Activated CD4-positive, alpha-beta T cell treated with anti-CD3 and anti-CD28 coated beads, Interleukin-2, amount 10 ng/mL, durations not matched to agents 7 days and 5 days (primary cell): ENCODE measurements at places on chromosomes 11 and 22.

- DNase-seq: peak; percentile 75
Observed at GRCh38 chr22:20243537-20244249, 24.4 kb downstream of the RTN4R start.

DNA sequence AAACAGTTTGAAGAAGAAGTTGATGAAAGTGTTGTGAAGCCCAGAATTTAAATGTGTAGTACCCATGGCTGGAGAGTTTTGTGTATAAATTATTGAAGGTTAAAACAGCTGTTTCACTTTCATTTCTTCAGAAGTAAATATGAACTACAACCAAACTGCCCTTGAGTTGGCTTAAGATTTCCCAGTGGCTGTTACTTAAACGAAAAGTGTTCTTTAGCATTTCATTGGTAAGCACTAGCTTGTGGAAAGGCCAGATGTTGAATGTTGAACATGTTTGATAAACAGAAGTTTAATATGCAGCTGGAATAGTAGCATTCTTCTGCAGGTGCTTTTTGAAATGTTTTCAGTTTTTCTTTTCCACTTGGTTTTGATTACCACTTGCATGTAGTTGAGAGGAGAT, 83.2 kb upstream of the TNRC6B start:
- DNase-seq: no peak

- DNase-seq: no peak
Observed at GRCh38 chr11:74147199-74147929, 23.4 kb downstream of the C2CD3 start.

DNA sequence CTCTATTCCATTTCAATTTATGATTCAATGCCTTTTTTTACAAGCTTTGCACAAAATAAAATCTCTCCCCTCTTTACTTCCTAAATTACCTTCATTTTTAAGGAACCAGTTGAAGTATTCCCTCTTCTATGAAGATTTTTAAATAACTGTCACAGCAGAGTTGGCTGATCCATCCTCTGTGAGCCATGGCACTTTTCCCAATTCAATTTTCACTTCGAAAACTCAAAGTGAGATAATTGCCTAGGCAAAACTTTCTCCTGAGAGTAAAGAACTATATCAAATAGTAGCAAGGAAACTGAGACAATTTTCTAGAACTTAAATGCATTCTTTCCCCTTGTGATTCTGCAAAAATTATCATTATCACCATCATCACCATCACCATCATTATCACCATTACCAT, 259.9 kb upstream of the ARHGAP20 start:
- DNase-seq: no peak

- no peak for DNase-seq
Observed at GRCh38 chr22:40368016-40368415, 2.4 kb upstream of the SGSM3 start.

DNA sequence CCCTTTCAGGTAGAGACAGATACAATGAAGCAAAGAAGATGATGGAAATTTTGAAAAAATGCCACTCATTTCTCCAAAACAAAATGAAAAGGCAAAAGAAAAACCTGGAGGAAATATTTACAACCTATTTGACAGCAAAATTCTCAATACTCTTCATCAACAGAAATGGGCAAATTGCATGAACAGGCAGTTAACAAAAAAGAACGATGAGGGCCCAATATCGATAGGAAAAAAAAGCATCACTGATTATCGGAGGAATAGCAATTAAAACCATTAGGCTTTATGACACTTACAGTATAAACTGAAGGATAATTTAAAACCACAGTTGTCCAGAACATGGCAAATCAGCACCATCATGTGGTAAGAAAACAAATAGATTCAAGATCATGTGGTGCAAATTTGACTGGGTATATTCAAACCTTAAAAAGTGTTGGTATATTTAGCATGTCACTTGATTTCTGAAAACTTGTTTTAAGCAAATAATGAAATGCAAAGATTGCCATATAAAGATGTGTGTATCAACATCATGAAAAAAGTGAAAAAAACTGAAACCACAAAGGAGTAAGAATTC, 222.9 kb downstream of the BRD1 start:
- no peak for DNase-seq

GRCh38 chr11:24357620-24358410, 139.0 kb upstream of the LUZP2 start:
- no peak for DNase-seq

GRCh38 chr11:132587716-132588115, 944.6 kb downstream of the OPCML start:
- no peak for DNase-seq

GRCh38 chr11:45646275-45646927, 19.0 kb downstream of the CHST1 start:
- DNase-seq: no peak

DNA sequence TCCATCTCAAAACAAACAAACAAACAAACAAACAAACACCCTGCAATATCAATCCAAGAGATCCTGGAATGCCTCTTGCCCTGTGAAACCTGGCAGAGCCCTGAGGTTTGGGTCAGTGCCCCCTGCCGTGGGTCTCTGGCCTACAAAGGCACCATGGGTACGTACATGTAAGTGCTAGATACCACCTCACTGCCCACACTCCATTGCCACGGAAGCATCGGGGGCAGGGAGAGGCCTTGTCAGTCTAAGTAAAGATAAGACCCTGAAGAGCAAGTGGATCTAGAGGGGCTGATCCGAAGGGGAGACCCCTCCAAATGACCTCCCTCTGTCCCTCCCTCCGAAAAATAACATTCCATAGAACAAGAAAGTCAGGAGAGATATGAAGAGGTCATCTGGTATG, 2.0 kb upstream of the MIEF1 start:
- no peak for DNase-seq

DNA sequence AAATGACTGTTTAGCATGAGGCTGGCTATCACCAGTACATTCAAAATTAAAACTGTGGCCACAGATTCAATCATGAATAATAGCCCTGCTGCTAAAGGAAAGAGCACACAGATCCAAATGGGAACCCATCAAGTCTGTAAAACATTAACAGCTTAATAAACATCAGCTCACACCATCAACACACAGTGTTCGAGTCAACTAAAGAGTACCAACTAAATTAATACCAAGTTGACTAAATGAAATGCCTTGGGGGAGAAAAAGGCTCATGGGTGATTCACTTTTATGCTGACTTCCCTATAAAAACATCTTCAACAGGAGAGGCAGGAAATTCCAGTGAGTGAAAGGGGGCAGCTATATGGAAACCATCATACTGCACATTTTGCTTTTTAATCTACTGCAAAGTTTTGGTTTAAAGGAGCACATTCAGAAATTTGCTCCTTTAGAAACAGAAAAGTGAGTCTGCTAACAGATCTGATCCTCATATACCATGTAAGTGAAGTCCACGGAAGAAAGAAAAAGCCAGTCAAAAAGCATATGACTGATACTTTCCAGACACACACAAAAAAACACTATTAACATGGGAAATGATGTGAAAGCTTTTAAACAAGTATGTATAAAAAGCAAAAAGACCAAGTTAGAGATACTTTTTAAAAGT, 16.3 kb downstream of the LGR4 start:
- no peak for DNase-seq

DNA sequence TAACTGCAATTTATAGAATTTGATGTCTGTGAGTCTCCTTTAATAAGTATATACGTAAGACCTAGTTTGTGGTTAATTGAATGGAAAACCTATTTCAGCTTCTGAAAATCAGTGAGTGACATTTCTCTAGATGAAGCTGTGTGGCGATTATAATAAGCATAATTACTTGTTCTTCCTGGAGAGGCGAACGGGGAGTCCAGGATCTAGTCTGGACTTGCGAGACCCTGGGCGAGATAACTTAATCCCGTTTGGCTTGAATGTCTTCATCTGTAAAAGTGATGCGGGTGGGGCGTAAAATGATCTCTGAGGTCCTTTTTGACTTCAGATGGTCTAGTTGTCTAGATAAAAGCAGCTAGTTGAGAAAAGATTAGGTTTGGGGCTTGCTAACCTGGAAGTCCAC, 1.1 kb downstream of the PRRG4 start:
- no peak for DNase-seq

DNA sequence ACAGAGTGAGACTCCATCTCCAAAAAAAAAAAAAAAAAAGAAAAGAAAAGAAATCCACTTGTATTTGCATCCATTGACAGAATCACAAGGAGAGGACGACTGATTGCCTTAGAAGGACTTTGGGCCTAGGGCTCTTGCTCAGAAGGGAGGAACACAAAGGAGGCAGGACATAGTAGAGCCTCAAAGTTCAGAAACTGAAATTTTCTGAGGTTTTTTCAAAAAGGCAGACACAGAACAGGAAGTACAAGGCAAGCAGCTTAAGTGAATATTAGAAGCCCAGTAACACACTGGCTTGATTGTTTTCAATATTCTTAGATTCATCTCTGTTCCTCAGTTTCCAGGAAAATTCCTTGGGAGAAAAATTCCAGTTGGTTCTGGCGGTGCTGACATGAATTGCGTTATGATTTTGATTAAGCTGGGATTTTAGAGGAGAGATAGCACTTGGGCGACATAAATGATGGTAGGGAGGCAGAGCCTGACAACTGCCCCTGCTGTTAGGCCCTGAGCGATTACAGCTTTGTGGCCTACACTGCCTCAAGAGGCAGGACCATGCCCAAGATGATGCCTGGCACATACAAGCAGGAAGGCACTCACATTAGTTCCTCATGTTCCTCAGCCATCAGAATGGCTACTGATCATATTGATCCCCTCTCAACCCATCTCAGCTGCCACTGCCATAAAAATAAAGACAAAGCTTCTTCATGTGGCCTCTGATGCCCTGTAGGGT, 15.3 kb downstream of the CLPB start:
- DNase-seq: no peak

- no peak for DNase-seq
Observed at GRCh38 chr11:2369896-2370295, 7.2 kb upstream of the CD81 start.

DNA sequence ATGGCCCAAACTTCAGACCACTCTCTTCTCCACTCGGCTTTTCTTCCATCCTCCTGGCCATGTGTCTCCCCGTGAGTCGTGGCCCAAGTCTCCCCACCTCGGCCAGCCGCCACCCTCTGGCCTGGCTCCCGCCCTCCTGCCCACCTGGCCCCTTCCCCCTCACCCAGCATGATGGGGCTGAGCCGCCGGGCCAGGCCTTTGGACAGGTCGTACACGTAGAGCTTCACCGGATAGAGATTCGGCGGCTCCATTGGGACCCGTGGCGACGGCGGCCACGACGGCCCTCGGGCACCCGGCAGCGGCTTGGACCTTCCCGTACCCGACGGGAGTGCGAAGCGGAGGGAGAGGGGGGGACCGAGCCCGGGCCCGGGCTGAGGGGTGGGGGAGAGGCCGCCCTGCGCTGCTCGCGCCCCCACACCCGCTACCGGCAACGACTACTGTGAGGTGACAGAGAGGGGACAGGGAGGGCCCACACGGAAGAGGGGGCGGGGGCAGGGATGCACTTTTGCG, at the start of gene DESI1:
DESI1 (minus strand) TSS at position 455 of the 510 bp plus-strand sequence; CDS start at position 251, 204 bp downstream.
- no peak for DNase-seq

DNA sequence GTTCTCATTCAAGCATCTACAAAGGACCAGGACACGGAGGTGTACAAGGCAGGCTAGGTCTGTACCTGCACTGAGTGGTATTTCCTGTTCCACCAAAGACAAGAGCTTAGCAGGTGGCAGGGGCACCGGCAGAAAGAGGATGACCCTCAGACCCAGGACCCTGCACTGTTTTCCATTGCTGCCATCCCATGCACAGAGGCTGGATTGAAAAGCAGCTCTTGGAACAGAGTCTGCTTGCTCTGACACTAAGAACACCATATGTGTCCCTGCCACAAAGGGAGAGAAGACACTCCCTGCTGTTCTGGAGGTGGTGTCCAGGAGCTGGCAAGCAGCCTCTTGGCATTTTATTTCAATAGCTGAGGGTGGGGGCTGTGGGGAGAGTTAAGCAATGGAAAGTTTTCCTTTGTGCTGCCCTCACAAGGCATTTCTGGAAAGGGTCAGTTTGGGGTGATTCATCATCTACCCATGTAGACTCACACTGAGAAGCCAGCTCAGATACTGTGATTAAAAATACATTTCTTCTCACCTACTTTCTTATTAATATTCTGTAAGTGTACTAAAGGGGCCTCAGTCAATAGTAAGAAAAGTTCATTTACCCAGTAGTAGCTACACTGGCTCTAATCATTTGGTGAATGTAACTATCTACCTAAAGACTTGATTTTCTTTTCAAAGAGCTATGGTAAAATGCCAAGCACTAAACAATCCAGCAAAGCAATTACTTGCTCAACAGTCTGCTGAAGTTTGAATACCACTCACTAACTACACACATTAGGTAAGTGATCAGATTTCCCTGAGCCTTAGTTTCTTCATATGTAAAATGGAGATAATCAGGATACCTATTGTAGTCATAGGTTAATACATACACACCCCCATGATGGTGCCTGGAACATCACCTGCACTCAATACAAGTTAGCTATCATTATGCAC, 55.2 kb downstream of the SLC1A2 start:
- DNase-seq: no peak

DNA sequence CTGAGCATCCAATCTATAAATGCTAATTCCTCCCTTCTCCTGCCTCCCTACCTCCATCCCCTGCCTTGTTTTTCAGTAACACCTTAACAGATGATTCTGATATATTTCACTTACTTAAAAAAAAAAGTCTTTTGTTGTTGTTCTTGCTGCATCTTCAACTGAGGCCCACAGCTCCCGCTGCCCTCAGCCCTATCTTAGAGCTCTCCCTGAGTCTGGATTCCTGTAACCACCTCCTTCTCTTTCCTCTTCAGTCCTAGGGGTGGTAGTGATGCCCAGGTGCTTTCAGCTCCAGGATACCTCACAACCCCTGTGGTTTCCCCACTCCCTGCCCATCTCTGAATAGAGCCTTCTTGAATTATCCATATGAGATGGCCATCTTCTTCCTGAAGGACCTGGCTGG, 3.7 kb upstream of the KCNE3 start:
- DNase-seq: no peak

- DNase-seq: no peak
Observed at GRCh38 chr11:20013346-20014066, 146.8 kb downstream of the DBX1 start.

GRCh38 chr22:27388090-27388600, 413.4 kb downstream of the MN1 start:
- DNase-seq: no peak

- no peak for DNase-seq
Observed at GRCh38 chr11:119854521-119854920, 125.5 kb upstream of the NECTIN1 start.

DNA sequence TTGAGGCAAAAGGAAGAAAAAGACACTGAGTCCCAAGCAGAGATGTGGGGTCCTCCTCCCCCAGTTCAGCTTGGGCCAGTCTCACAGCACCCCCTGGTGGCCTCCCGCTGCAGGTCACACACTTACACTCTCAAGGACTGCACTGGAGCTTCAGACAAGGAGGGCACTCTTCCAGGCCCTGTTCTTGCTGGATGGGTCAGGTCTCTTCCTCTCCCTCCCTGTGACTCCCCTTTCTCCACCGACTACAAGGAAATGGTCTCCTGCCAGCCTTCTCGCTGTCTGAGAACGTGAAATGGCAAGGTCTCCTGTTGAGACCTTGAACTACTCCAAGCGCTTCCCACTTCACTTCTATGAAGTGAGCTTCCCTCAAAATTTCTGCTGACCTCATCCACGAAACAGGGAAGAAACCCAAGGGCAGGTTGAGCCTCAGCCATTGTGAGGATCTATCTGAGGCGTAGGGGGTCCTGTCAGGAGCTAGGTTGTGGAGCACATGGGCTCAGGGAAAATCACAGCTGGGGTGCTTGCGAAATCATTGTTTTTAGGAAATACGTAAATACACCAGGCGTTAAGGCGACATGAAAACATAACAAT, 11.2 kb upstream of the IGLL1 start:
- DNase-seq: peak; percentile 57

- DNase-seq: no peak
Observed at GRCh38 chr22:48811885-48812284, 1015.8 kb downstream of the BRD1 start.

- DNase-seq: no peak
Observed at GRCh38 chr22:46146329-46146728, 4.0 kb upstream of the PPARA start.

- DNase-seq: no peak
Observed at GRCh38 chr11:117713538-117713991, 83.5 kb downstream of the DSCAML1 start.
